ENCODE measurements at places on chromosomes 5 and 9.

- H3K36me3 ChIP-seq = peaks cover 3% of the 10 kb centered on the region
- H3K4me3 ChIP-seq = no peak overlapping the region
- no peaks in the 10 kb centered on the region for H3K27me3 ChIP-seq
- DNase-seq = no peak
Observed at GRCh38 chr5:93342563-93343061, 238.4 kb downstream of the NR2F1-AS1 start.

DNA sequence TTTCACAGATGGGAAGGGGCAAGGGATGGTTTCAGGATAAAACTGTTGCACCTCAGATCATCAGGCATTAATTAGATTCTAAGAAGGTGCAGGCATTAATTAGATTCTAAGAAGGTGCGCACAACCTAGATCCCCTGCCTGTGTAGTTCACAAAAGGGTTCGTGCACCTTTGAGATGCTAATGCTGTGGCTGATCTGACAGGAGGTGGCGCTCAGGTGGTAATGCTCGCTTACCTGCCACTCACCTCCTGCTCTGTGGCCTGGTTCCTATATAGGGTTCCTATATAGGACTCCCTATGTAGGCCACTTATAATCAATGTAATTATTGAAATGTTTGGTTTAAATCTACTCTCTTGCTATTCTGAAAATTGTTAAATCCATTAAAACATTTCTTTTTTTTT, 171.0 kb downstream of the MSX2 start:
- no peak overlapping the region for H3K27ac ChIP-seq
- no peaks in the 10 kb centered on the region for H3K27me3 ChIP-seq
- no peak overlapping the region for H3K4me3 ChIP-seq
- no peaks in the 10 kb centered on the region for H3K36me3 ChIP-seq
- no peak for DNase-seq
- peaks cover 4% of the 10 kb centered on the region for H3K4me1 ChIP-seq

GRCh38 chr5:113050721-113051382, 74.3 kb downstream of the DCP2 start:
- H3K36me3 ChIP-seq = peaks cover 24% of the 10 kb centered on the region
- H3K27ac ChIP-seq = no peak overlapping the region
- peaks cover 13% of the 10 kb centered on the region for H3K4me1 ChIP-seq
- H3K4me3 ChIP-seq = no peak overlapping the region

- H3K4me3 ChIP-seq = no peak overlapping the region
- H3K27ac ChIP-seq = no peak overlapping the region
- no peak for DNase-seq
- H3K27me3 ChIP-seq = no peaks in the 10 kb centered on the region
- peaks cover 4% of the 10 kb centered on the region for H3K36me3 ChIP-seq
Observed at GRCh38 chr5:157558681-157559080, 16.9 kb downstream of the ADAM19 start.

DNA sequence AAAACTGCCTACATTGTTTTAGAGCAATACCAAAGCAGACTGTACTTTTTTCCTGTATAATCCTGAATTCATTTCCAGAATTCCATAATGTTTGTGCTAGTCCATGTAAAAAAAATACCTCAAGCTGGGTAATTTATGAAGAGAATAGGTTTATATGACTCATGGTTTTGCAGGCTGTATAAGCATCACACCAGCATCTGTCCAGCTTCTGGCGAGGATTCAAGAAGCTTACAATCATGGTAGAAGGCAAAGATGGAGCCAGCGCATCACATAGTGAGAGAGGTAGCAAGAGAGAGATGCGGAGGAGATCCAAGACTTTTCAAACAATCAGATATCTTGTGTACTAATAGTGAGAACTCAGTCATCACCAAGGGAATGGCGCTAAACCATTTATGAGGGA, 280.3 kb upstream of the CDH9 start:
- H3K4me3 ChIP-seq = no peak overlapping the region
- peaks cover 17% of the 10 kb centered on the region for H3K4me1 ChIP-seq
- peaks cover 2% of the 10 kb centered on the region for H3K27me3 ChIP-seq
- no peaks in the 10 kb centered on the region for H3K36me3 ChIP-seq
- no peak overlapping the region for H3K27ac ChIP-seq
- no peak for DNase-seq

- peak overlapping the region; percentile 89 for H3K4me3 ChIP-seq
- no peaks in the 10 kb centered on the region for H3K27me3 ChIP-seq
- H3K36me3 ChIP-seq = peaks cover 12% of the 10 kb centered on the region
- peaks cover 38% of the 10 kb centered on the region for H3K4me1 ChIP-seq
Observed at GRCh38 chr5:34657988-34658387, 1.9 kb downstream of the RAI14 start.

DNA sequence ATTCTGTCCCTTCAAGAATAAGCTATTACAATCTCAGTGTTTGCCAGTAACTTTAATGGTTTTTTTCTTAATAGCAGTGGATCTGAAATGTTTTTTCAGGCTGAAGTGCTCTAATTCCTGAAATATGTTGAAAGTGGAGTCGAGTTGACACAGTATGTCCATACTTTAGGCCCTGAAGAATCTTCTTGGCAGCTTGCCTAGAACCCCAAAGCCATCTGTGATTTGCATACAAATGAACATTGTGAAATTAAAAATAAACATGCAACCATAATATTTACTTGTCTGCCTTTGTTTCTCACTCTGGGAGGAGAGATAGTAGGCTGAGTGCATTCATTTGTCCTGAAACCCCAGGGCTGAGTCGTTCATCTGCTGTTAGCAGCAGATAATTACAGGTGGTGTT, 152.7 kb downstream of the ADCY2 start:
- DNase-seq = no peak
- H3K4me3 ChIP-seq = no peak overlapping the region
- H3K36me3 ChIP-seq = no peaks in the 10 kb centered on the region
- H3K4me1 ChIP-seq = peaks cover 4% of the 10 kb centered on the region
- H3K27me3 ChIP-seq = peaks cover 1% of the 10 kb centered on the region
